ENCODE measurements at places on chromosomes 4 and X.

- no peak for DNase-seq
Observed at GRCh38 chr4:26030260-26030667, 116.2 kb downstream of the SMIM20 start.

- no peak for DNase-seq
Observed at GRCh38 chr4:13495753-13496152, 11.6 kb upstream of the RAB28 start.

- DNase-seq = no peak
Observed at GRCh38 chr4:112510291-112511092, 5.5 kb downstream of the NEUROG2 start.

DNA sequence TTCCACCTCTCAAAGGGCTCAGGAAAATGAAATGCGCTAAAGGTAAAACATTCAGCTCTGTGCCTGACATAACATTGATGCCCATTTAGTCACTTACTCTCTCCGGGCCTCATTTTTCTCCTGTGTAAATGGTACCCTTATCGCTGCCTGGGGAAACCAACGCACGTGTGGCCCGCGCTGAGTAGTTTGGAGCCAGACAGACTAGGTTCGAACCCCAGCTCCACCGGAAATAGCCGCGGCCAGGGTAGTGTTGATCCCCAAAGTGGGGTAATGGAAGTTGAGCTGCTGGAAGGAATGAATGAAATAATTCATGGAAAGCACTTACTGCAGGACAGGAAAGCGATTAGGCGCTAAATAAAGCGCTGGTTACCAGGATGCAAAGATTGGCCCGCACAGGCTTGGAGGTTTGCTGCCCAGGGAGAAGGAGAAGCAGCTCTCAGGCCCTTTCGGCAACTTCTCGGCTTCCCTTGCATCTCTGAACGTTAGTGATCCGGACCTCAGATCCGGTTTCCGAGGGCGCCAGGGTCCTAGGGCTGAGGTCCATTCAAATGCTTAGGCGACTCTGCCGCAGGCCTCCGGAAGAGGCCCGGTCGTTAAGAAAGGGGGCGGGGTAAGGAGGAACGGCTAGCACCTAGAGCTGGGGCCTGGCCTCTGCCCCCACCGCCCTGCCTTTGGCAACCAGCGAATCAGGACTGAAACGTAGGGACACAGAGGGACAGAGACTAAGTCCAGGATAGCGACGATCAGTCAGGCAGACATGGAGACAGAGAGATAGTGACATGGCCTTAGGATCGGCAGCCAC is 13.3 kb downstream of the NKX3-2 start:
- no peak for DNase-seq

- DNase-seq = no peak
Observed at GRCh38 chr4:79863333-79863732, 209.7 kb downstream of the ANTXR2 start.

- no peak for DNase-seq
Observed at GRCh38 chrX:96405842-96406241, 278.8 kb upstream of the DIAPH2 start.

DNA sequence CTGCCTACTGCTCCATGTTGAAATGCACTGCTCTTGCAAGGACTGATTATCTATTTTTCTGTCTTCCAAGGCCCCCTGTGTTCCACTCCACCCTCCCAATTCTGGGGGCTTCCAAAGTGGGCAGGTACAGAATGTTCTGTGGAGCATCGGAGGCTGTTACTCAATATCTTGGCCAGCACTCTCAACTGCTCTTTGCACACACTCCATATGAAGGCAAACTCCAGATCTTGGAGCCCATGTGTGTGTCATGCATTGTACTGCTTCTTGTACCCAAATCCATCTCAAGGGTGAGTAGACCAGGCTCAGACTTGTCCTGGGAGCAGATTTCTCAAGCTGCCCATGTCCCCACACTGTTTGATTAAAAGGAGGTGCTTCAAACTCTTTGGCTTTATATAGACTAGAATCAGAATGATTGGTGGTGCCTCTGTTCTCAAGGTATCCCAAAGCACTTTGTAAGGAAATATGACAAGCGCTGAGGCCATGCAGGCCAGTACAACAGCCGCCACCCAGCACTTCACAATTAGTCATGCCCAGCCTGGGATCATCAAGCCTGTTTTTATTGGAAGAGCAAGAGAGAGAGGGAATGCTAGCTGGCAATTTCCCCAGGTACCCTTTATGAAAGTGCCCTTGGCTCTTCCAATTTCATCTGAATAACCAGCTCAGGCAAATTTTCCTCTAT is 44.3 kb downstream of the AR start:
- no peak for DNase-seq

DNA sequence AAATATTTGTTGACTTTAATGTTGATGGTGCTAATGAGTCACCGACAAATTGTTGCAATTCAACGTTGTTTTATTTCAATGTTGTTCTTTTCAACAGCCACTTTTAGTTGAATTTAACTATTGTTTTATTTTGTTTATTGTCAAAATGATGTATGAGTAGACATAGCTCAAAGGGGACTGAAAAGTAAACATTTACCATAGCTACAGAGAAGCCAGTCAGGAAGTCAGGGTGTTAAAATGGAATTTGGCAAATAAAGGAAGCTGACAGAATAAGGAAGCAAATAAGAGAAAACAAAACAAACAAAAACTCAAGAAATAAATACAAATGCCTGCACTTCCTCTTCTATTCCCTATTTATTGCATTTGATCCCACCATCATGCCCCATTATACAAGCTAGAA is 648.4 kb upstream of the HTR2C start:
- DNase-seq = no peak

DNA sequence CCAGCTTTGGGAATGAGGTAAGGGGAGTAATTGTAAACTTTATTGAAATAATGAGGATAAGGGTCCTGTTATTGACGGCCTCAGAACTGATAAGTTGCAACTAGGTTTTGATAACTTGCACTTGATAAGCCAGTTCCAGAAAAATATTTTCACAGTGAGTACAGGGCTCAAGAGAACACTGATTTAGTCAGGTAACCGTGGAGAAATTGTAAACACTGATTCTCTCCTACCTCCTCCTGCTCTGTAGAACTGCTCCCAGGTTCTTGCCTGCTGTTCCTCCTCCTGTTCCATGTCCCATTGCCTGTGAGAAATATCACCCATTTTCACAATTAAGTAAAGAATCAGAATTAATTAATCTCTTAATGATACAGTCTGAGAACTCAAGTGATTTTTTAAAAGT is 55.0 kb upstream of the CXXC4 start:
- DNase-seq = no peak

GRCh38 chr4:128461291-128462102 is 173.9 kb upstream of the PGRMC2 start:
- no peak for DNase-seq

DNA sequence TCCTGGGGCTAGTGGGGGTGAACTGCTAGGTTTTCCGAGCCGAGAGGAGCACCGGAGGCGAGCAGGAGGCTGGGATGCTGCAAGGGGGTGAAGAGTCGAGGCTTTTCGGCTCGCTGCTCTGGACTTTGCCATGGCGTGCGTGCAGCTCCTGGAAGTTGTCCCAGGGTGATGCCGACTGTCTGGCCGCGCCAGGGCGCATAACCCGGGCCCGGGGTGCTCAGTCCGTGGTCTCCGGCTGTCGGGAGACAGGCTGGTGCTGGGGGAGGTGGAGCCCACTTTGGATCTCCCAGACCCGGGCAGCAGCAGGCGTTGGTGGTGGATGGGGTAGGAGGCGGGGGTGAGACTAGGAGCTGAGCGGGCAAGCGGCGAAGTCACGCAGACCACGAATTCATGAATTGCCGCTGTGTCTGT is 793 bp downstream of the GRIA3 start:
- DNase-seq = no peak

- no peak for DNase-seq
Observed at GRCh38 chrX:71052721-71053120, 15.4 kb downstream of the SNX12 start.

GRCh38 chr4:150065740-150066139 is 12.5 kb upstream of the DCLK2 start:
- no peak for DNase-seq

DNA sequence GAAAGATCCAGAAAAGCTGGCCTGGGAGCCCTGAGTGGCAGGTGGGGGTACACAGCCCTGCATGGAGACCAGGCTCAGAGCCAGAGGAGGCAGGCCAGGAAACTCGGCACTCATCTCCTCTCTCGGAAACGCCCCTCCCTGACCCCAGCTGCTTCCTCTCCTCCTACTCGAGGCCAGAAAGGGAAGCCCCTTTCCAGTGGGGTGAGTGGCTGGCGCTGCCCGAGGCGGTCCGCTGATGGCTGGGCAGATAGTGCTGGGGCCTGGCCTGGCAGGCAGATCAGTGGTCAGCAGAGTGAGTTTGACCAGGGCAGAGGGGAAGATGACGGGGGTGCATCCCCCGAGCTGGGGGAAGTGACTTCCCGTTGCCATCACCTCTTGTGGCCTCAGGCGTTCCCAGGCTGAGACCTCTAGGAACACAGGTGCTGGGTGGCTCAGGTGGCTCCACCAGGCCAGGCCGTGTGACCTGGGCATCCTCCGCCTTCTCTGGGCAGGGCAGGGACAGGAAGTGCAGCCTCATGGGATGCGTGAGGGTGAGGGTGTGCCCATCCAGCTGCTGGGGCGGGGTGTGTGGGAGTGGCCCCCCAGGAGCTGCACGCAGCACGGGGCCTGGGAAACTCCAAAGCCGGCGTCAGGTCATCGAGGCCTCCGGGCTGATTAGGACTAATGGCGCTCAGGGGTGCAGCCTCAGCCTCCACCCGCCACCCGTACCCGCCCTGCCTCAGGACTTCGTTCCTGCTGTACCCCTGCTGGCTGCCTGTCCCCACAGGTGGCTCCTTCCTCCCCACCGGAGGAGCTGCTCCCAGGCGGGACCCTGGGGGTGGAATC is 5.7 kb downstream of the SH3BP2 start:
- DNase-seq = no peak

DNA sequence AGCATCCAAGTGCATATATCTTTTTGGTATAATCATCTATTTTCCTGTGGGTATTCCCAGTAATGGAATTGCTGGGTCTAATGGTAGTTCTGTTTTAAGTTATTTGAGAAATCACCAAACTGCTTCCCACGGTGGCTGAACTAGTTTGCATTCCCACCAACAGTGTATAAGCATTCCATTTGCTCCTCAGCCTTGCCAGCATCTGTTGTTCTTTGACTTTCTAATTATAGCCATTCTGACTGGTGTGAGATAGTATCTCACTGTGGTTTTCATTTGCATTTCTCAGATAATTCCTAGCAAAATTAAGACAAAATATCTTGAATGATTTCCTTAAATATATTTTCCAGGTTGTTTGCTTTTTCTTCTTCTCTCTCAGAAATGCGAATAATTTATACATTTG is 341.1 kb downstream of the GBA3 start:
- DNase-seq = no peak

DNA sequence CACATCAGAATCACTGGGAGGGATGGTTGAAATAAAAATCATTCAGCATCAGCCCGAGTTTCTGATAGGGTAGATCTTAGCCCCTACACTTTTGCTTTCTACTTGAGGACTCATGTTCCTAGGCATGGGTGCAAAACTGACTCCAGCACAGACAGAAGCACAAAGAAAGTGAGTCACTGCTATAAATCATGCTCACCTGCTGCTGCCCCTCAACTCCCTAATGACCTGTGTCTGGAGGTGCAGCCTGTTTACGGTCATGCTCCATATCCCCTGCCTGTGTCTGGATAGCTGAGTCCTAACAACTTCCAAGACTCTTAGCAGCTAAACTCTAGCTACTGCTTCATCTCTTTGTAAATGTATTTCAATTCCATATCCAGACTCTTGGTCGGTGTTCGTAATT is 57.8 kb downstream of the ADGRA3 start:
- no peak for DNase-seq

DNA sequence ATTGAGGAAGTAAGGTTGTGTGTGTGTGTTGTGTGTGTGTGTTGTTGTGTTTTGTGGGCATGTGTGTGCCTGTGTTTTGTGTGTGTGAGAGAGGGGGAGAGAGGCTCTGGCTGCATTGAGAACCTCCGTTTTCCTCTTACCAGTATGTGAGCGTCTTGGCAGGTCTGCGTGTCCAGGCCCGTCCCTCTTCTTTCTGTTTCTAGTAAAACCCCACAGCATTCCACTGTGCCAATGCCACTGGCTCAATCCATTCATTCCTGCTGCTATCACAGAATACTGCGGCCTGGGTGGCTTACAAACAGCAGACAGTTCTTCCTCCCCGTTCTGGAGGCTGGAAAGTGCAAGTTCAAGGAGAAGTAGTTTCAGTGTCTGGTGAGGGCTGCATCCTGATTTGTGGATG is 15.5 kb upstream of the HTRA3 start:
- DNase-seq = no peak

DNA sequence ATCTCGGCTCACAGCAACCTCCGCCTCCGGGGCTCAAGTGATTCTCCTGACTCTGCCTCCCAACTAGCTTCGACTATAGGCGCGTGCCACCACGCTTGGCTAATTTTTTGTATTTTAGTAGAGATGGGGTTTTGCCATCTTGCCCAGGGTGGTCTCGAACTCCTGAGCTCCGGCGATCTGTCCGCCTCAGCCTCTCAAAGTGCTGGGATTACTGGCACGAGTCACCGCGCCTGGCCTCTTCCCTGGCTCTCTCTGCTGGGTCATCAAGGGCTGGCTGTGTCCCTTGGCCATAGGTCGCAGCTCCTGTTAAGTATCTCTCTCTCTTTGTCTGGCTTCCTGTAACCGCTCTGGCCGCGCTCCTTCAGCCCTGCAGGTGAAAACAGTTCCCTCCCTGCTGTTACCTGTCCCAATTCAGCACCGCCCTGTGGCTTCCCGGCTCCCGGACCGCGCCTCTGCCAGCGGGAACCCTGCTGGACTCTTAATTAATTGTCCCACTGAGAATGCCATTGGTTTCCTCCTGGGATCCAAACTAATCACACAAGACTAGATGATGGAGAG is 1.3 kb upstream of the RGS12 start:
- no peak for DNase-seq

- DNase-seq = no peak
Observed at GRCh38 chrX:136662976-136663375, 15.0 kb downstream of the CD40LG start.

GRCh38 chr4:165345666-165346417 is 18.4 kb downstream of the MSMO1 start:
- DNase-seq = no peak

GRCh38 chrX:44032479-44032878 is 59.3 kb upstream of the NDP start:
- DNase-seq = no peak

GRCh38 chr4:21652508-21653231 is 295.9 kb downstream of the KCNIP4 start:
- no peak for DNase-seq

GRCh38 chrX:132093239-132093860 is 34.5 kb downstream of the FRMD7 start:
- no peak for DNase-seq
